ENCODE measurements at places on chromosomes 7 and 10.

- DNase-seq = no peak
These were observed 31.6 kb downstream of the ASZ1 start for GRCh38 chr7:117395743-117396142.

- no peak for DNase-seq
These were observed 598.5 kb downstream of the SORCS3 start for GRCh38 chr10:105239311-105240219.

DNA sequence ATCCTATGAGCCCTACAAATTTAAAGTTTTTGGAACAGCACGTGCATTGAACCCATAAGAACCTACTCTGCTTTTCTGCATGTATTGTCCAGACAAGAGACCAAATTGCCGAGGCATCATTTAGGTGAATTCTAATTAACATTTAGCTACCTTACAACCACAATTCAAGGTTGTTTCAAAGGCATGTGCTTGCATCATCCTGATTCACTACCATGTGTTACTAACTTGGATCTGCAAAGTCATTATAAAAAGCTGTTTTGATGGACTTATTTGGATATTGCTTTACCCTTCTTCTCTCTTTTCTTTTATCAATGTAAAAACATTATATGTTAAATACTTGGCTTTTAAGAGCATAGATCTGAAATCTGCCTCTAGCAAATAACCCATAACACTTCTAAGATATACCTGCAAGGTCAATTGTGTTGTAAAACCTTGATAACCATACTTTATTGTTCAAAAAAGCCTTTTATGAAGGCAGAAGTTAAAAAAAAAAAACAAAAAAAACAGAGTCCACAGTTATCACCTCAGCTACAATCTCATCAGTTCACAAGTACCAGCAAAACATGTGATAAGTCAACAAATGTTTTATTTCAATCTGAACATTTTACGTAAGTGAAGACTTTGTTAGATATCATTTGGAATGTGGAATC is 51.9 kb downstream of the CFTR start:
- no peak for DNase-seq

- no peak for DNase-seq
These were observed at the start of gene CNNM1 for GRCh38 chr10:99329304-99329553. CNNM1 (plus strand) TSS chr10:99329356; CDS start chr10:99329388, 32 bp downstream.

- no peak for DNase-seq
These were observed 81.8 kb downstream of the THSD7A start for GRCh38 chr7:11750191-11750590.
